ENCODE measurements at places on chromosomes 2 and 18. TPM values are rescaled to one million over a fixed set of nuclear protein-coding genes. Genes with fewer than 3 reads are reported as not detected.

Gene PDE1A
- total RNA-seq = 9.7 TPM

Gene TCF7L1
- 5.1 TPM for total RNA-seq

Gene SPATS2L
- 44.5 TPM for total RNA-seq

Gene PARD3B
- total RNA-seq = 13.6 TPM

Gene TMEM178A
- 0.86 TPM for total RNA-seq

Gene ITGAV
- total RNA-seq = 346 TPM

Gene ZNF516
- total RNA-seq = 22.1 TPM

Gene SLC11A1
- total RNA-seq = 0.13 TPM

Gene CHRNG
- not detected for total RNA-seq

Gene REG3A
- not detected for total RNA-seq

Gene PLGLB1
- total RNA-seq = 0.40 TPM

Gene ST6GAL2
- 0.07 TPM for total RNA-seq

Gene PAIP2B
- 0.65 TPM for total RNA-seq

Gene CTAGE1
- 0.07 TPM for total RNA-seq

Gene ASB18
- not detected for total RNA-seq

Gene ATP9B
- total RNA-seq = 28.9 TPM

Gene C2orf80
- not detected for total RNA-seq

Gene POTEE
- total RNA-seq = not detected

Gene G6PC2
- total RNA-seq = not detected

Gene CPO
- not detected for total RNA-seq

Gene TMEM247
- not detected for total RNA-seq

Gene KCNIP3
- total RNA-seq = 0.65 TPM

Gene POTEC
- under 0.01 TPM for total RNA-seq

Gene DNER
- 0.20 TPM for total RNA-seq

Gene TNFRSF11A
- total RNA-seq = 3.8 TPM

Gene VWA3B
- total RNA-seq = not detected

Gene CDH2
- total RNA-seq = 368 TPM

Gene CIB4
- total RNA-seq = not detected

Gene CRYBA2
- not detected for total RNA-seq

Gene UPP2
- not detected for total RNA-seq

Gene HOXD12
- not detected for total RNA-seq

Gene RSAD2
- 0.33 TPM for total RNA-seq

Gene ZEB2
- 136 TPM for total RNA-seq

Gene LINC00305
- not detected for total RNA-seq

Gene CGREF1
- 40.8 TPM for total RNA-seq

Gene SIX2
- total RNA-seq = 6.2 TPM

Gene COLEC11
- 1.4 TPM for total RNA-seq

Gene HEATR5B
- total RNA-seq = 20.2 TPM

Gene DHRS9
- total RNA-seq = 2.7 TPM

Gene FBLN7
- total RNA-seq = 17.7 TPM

Gene OTOS
- total RNA-seq = not detected

Gene ALPG
- total RNA-seq = not detected

Gene NCK2
- 31.5 TPM for total RNA-seq

Gene MOGAT1
- not detected for total RNA-seq

Gene PDCL3
- 9.6 TPM for total RNA-seq

Measured in smooth muscle cell of the pulmonary artery (primary cell).